Spinal cord (tissue), 10 donors: ENCODE measurements at places on chromosomes 6 and 20.

GRCh38 chr6:139860203-139860602, 485.8 kb upstream of the CITED2 start:
- no peak for DNase-seq

- DNase-seq = no peak
Observed at GRCh38 chr6:154950979-154951344, 44.2 kb upstream of the TIAM2 start.

DNA sequence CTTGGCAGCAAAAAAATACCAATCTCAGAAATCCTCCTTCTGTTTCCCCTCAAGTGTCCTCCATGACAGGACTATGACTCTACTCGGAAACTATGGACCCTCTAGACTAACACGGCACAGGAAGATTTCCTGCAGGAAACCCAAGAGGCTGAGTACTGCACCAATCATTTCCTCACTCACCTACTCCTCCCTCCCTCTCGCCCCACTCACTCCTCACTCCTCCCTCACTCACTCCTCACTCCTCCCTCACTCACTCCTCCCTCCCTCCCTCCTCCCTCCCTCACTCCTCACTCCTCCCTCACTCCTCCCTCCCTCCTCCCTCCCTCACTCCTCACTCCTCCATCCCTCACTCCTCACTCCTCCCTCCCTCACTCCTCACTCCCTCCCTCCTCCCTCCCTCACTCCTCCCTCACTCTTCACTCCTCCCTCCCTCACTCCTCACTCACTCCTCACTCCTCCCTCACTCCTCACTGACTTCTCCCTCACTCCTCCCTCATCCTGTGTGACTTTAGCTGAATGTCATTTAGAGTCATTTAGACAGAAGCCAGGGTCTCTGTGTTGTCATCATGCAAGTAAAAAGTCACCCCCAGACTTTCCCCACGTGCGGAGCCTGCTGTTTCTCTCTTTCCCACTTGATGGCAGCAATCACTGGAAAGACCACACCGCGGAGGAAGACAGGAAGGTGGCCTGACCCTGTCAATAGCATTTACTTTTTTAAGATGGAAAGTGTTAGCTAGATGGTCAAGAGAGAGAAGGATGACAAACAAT, 226.8 kb upstream of the PDE10A start:
- DNase-seq = peak; percentile 33

DNA sequence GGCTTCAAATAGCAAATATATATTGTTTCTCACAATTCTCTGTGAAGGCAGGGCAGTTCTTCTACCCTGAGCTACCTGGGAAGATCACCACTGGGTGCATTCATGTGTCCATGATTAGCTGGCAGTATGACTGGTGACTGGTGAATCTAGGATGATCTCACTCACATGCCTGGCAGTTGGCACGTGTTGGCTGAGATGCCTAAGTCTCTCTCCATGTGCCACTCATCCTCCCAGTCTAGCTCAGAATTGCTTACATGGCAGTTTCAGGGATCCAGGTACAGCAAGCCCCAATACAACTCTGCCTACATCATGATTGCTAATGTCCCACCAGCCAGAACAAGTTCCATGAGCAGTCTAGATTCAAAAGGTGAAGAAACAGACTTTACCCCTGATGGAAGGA, 346.8 kb upstream of the CNR1 start:
- no peak for DNase-seq

GRCh38 chr6:157714153-157714490, 108.9 kb upstream of the SNX9 start:
- no peak for DNase-seq

- DNase-seq = no peak
Observed at GRCh38 chr6:34288581-34288980, 39.8 kb upstream of the SMIM29 start.

GRCh38 chr6:24490948-24491347, 1.6 kb upstream of the GPLD1 start:
- no peak for DNase-seq

DNA sequence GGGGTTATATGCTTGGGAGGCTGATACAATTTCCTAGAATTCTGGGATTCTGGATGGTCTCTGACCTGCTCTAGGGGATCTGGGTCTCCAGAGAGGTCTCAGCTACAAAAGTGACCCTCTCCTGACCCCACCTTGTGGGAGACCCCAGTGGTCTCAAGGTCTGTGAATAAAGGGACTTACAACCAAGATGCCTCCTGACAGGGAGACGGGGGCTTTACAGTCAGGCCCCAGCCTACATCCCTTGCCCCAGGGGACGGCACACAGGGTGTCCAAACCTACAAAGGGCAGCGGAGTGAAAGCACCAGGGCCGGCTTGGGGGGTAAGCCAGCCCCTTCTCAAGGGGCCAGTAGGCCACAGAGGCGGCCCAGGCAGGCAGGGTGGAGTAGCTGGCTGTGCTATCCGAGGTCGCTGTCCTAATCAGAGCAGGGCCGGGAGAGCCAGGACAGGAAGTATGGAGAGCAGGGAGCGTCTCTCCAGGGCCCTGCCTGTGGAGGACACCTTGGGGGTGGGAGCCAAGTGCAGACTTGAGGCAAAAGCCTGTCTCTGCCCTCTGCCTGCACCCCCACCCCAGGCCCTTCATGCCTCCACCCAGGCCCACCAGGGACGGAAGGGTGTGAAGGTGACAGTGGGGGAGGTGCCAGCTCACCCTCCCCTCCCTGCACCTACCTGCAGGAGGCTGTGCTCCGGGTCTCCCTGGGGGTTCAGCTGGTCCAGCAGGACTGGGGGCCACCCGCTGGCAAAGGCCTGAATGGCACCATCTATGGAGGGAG, 3.5 kb downstream of the GFRA4 start:
- no peak for DNase-seq

- DNase-seq = no peak
Observed at GRCh38 chr20:32378461-32378860, 20.3 kb downstream of the ASXL1 start.

GRCh38 chr20:57076951-57077350, 189.5 kb downstream of the BMP7 start:
- no peak for DNase-seq

- no peak for DNase-seq
Observed at GRCh38 chr20:18840248-18840645, 26.7 kb downstream of the SCP2D1 start.

DNA sequence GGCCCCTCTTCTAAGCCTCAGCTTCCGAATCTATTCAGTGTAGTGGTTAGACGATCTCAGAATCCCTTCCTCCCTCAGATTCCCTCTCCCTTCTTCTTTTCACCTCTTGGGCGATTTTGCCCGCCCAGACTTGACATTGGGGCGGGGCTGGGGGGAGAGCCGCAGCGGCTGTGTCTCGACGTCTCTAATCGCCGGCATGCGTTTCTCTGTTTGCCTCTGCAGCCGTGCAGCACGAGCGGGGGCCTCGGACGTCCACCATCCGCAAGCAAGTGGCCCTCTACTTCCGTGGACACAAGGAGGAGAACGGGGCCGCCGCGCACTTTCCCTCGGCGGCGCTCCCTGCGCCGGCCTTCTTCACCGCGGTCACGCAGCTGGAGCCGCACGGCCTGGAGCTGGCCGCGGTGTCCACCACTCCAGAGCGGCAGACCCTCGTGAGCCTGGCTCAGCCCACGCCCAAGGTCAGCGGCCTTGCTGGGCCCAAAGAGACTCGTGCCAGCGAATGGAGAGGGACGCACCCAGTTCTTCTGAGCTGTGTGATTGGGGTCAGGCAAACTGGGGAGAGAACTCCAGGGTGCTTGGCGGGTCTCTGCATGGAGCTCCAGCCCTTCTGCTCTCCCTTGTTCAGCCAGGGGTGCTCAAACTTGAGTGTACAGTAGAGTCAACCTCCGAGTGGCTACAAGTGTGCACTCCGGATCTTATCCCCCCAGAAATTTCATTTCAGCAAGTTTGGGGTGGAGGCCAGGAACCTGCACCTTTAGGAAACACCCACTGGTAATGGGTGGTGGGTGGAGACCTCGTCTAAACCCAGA, 10.7 kb downstream of the NR2E1 start:
- DNase-seq = no peak

GRCh38 chr20:41017448-41018042, 11.1 kb upstream of the TOP1 start:
- no peak for DNase-seq

DNA sequence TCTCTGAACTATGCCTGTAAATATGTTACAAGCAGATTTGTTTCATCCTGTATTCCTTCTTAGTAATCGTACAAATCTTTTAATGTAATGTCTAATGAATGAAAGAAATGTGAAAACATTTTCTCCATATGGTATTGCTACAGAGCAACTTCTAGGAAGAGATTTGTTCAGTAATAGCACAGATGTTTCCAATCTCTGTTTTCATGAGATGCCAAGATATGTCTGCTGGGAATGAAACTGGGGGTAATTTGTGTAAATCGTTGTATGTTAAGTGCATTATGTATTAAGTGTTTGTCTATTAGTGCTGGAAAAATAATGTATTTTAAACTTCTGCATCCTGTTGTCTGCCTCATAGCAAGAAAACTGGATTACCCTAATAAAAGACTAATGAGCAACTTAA, 722.2 kb upstream of the EYS start:
- peak; percentile 1 for DNase-seq

DNA sequence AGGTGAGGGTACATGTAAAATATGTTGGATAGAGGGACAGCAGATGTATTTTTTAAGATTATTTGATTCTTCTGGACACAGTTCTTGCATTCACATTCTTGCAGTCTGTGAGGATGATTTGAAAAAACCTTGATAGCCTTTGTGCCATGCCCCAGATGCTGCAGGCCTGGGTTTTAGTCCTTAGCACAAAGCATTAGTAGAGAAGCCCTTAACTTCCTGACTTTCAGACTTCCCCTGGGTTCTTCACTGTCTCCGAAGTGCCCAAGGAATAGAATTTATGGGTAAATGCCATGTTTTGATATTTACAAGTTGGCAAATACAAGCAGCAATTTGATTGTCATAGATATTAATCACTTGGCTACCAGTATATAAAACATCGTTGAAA, 67.6 kb upstream of the SUPT3H start:
- DNase-seq = no peak

GRCh38 chr20:62751551-62752150, 43.0 kb downstream of the NTSR1 start:
- no peak for DNase-seq

GRCh38 chr6:75532521-75532920, 38.9 kb upstream of the FILIP1 start:
- no peak for DNase-seq

DNA sequence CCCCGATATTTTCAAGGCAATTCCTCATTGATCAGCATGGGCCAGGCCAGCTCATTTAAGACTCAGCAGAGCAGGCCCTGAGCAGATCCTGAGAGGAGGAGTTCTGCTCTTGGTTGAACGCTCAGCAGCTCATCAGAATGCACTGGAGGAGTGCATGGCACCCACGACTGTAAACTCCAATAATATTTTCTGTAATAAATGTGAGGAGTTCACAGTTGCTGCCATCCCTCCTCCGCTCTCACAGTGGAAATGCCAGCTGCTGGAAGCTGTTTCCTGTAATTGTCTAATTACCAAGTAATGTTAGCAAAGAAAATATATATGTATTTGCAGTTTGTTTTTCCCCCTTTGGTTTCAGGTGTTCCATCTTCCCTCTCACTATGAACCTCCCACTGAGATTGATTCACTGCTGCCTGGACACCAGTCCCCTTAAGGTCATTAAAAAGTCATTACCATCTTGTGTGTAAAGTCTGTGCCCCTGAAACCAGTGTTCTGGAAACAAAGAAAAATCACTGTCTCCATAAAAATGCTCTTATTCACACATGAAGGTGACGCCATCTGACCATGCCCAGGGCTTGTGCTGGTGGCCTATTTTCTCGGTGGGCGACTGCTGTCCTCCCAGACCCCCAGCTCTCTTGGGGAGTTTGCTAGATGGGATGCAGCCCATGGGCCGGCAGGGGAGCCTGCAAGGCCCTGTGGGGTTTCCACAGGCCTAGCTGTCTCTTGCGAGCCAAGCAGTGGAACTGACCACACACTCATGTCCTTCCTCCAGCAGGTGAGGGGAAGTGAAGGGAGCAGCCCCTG, 374.2 kb downstream of the ZFAND3 start:
- DNase-seq = no peak

- no peak for DNase-seq
Observed at GRCh38 chr6:25239059-25239458, 40.1 kb upstream of the CARMIL1 start.

- peak; percentile 50 for DNase-seq
Observed at GRCh38 chr6:46419576-46420002, 71.7 kb downstream of the RCAN2 start.

GRCh38 chr6:96466147-96466863, 55.3 kb upstream of the UFL1 start:
- DNase-seq = no peak

DNA sequence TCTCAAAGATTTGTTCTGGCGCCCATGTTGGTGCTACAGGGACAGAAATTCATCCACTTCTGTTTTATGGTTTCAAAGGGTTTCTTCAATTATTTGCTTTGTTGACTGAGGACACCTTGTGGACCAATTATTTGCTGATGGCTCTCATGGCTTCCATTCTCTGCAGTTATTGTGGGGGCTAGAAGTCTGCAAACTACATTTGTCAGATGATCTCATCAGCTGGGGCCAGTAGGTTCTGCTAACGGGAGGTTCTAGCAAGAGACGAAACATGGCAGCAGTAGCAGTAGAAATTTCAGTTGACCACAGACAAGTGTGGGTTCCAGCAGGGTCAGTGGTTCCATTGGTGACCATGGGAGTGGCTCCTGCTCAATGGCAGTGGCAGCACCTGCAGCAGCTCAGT, 72.8 kb upstream of the BLCAP start:
- no peak for DNase-seq

GRCh38 chr6:100467129-100468015, 2.7 kb upstream of the SIM1 start:
- DNase-seq = no peak

GRCh38 chr6:156859686-156860085, 82.5 kb downstream of the ARID1B start:
- DNase-seq = no peak

DNA sequence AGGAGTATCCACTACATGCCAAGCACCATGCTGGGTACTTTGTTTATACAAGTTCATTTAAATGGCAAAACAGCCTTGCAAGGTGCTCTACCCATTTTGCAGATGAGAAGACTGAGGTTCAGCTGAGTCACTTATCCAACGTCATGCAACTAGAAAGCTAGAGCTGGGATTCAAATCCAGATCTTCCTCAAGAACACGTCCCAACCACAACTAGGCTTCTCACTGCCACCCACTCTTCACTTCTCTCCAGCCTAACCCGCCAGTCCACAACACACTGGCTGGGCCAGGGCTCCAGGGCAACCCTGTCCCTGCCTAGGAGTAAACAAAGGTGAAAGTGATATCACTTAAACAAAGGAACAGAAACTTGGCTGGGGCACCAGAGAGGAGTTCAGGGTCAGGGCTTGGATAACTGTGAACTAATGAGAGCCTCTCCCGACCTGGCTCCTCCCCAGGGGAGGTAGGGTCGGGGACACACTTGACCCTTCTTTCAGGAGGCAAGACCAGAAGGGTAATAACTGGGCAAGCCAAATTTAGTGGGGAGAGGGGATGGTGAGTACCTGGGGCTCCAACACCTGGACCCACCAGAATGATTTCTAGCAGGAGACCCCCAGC, 7.9 kb downstream of the SDC4 start:
- DNase-seq = no peak

GRCh38 chr6:143328876-143329275, 121.6 kb downstream of the ADAT2 start:
- DNase-seq = no peak

- no peak for DNase-seq
Observed at GRCh38 chr20:60087563-60088105, 129.4 kb downstream of the CDH26 start.

- no peak for DNase-seq
Observed at GRCh38 chr20:8726460-8726859, 342.4 kb upstream of the PLCB4 start.

- DNase-seq = no peak
Observed at GRCh38 chr6:87541744-87542143, 48.0 kb downstream of the RARS2 start.
